Mucosa of gallbladder (tissue), 1 donor: ENCODE measurements at places on chromosomes 6 and 20. TPM values are rescaled to one million over a fixed set of nuclear protein-coding genes. Genes with fewer than 3 reads are reported as not detected.

PTCHD4 gene
- not detected for total RNA-seq

GRCh38 chr20:47725248-47725973 is 59.9 kb downstream of the SULF2 start:
- DNase-seq: peak; percentile 83

DNA sequence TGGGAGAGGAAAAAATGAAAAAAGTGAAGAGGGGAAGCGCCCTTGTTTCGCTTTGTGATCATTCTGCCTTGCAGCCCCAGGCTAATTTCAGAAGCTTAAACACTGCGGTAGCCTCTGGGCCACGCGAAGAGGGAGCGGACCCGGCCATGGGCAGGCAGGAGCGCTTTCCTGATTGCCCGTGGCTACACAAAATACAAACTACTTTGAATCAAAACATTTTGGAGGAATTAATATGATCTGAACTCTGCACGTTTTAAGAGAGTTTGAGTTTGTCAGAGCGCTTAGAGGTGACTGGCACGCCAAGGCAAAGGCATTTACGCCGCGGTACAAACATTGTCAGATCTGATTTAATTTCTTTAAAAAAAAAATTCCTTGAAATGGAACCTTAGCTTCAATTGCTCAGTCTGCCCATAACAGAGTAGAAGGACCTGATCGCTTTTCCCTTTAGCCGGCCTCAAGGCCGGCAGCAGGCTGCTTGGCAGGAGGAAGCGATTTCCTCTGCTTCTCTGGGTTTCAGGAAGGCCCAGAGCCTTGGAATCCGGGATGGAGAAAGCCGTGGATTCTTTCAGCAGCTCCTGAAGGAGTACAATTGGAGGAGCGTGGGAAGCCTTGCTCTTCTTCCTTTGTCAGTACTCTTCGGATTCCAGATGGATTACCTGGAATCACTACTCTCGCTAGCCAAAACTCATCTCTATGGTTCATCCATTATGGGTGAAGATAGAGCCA is 9.7 kb downstream of the TFAP2D start:
- DNase-seq: no peak

GRCh38 chr20:38162878-38163875 is 1.9 kb downstream of the TGM2 start:
- DNase-seq: no peak

TFAP2A gene
- 0.89 TPM for total RNA-seq

ATG5 gene
- 29.7 TPM for total RNA-seq

GRCh38 chr6:81451787-81452186 is 300.7 kb downstream of the TENT5A start:
- DNase-seq: peak; percentile 28

DCBLD1 gene
- 11.7 TPM for total RNA-seq

DNA sequence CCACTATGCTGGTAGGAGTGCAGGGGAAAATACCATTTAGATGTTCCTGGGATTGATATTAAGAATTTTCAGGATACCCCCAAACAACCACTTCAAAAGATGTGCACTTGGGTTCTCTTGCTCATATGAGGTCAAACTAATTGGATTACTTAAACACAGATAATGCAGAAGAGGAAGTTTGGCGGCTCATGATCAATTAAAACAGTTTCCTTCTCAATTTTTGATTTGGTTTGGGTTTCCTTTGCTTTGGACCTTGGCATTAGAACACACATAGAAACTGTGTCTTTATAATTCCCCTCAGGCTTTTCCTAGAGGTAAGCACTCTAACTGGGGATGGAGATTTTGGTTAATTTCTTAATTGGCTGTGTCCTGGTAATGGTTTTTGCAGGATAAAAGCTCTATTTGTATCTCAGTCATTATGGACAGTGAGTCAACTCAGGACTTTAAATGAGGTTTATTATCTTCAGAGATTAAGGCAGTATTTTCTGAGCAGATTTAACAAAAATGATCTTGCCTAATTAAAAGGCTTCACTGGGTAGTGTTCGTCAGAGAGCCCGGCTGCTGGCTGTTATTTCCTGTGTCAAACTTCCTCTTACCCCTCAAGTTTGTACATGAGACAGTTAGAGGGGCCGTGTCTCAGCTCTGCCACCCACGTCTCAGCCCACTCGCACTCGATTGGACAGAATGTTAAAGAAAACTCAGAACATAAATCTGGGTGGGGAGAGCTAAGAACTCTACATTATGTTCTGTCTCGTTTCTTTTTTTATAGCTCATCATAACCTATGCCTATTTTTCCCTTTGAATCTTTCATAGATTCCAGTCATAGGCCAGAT is 50.3 kb upstream of the PREP start:
- peak; percentile 27 for DNase-seq

GRCh38 chr6:13375360-13375878 is 47.1 kb upstream of the TBC1D7 start:
- no peak for DNase-seq

GRCh38 chr6:37460805-37461204 is 27.8 kb downstream of the CMTR1 start:
- DNase-seq: no peak

DNA sequence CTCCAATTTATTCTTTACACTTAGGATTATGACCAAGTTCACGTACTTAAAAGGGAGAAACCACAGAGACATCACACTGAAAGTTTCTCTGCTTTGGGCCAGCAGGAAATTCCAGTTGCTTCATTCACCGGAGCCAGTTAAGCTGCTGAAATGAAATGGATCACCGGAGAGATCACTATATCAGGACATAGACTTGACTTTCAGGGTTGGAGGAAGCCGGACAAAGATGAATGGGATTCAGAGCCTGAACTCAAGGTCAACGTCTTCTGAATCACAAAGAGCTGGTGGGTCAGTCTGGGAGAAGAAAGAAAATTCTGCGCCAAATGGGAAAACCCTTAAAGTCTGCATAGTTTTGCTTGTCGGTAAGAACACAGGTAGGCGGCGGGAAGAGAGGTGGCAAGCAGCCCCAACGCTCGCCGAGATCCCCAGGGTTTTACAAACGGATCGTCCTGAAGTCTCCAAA is 81.9 kb upstream of the CCDC28A start:
- DNase-seq: no peak

DNA sequence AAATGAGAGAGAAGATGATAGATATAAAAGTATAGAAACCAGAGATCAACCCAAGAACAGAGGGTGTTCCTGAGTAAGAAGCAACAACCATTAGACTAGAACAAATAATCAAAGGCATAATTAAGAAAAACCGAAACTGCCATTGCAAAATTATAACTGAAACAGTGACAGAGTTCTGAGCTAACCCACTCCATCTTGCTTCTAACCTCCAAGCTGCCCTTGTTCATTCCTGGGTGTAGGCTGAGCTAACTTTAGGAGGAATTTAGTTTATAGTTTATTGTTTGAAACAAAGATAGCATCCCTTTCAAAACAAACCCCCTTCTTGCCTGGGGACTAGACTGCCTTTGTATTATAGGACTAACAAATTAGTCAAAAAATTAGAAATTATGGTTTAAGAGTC is 56.1 kb upstream of the PRND start:
- DNase-seq: no peak

DNA sequence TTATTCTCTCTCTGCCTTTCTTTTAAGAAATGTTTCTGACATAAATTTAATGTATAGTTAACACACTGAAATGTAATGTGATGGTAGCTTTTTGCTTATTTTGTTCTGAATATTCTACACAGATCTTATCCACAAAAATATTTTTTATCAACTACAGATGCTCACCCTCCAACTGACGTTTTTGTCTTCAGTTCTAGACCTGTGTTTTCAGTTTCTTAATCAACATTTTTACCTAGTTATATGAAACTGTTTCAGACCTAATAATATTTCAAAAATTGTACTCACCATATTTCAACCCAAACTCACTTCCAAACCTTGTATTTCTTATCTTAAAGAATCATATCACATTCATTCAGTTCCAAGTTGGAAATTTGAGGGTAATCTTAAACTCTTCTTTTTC is 452.8 kb downstream of the RFPL4B start:
- DNase-seq: no peak

DNA sequence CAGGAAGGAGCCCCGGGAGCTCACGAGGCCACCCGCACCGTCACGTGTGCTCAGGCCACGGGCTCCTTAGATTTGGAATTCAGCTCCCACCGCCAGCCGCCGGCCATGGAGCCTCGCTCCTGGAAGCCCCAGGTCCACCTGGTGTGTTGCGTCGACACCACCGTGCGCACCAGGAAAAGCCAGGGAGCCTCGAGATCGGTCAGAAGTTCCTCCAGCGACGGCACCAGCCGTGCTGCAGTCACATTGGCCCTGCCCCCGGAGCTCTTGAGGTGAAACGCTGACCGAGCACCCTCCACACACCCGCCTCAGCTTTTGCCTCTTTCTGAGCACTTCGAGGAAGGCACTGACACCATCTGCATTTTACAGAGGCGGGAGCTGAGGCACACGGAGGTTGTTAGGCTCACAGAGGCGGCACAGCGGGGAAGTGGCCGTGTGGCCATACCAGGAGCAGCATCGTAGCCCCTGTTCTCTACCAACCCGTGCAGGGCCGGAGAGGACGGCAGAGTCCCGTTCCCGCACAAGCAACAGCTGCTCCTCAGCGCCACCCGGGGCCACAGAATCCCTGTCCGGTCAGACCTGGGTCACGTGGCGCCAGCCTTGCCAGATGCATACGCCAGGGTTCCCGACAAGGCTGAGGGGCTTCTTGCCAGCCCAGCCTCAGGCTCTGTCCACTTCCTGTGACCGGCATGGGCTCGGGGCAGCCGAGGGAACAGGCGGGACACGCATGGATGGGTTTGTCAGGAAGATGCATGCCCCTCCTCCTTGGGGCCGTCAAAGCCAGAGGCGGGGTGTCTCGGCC is 7.6 kb downstream of the NKAIN4 start:
- no peak for DNase-seq

GRCh38 chr6:147621961-147622360 is 113.5 kb downstream of the SAMD5 start:
- no peak for DNase-seq

B3GALT4 gene
- 25.4 TPM for total RNA-seq

DNA sequence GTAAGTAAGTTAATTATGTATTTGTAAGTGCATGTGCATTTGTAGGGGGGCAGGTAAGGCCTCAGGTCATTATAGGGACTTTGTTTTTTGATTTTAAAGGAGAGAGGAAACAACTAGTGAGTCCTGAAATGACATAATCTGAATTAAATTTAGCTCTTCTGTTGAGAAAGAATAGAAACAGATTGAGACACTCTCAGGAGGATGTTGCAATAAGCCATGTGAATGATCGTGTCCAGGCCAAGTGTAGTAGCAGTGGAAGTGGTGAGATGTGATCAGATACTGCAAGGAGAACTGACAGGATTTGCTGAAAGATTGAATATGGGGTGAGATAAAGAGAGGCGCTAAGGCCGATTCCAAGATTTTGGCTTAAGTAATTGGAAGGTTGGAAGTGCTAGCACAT is 2.6 kb upstream of the CENPW start:
- DNase-seq: no peak

DNA sequence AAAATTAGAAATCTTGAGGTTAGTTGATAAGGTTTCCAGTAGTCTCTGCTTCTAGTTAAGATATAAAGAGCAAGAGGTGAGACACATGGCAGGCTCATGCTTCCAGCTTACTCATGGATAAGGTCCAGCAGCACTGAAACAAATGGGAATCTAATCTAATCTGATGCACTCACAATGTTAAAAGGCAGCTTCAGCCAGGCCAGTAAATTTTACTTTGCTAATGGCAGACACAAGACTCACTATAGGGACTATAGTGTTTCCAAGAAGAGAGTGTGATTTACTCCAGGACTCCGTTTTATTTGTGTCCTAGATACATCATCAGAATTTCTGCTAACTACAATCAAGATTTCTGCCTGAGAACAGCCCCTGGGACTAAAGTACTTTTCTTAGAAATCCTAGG is 324.8 kb downstream of the SMOC2 start:
- no peak for DNase-seq

DNA sequence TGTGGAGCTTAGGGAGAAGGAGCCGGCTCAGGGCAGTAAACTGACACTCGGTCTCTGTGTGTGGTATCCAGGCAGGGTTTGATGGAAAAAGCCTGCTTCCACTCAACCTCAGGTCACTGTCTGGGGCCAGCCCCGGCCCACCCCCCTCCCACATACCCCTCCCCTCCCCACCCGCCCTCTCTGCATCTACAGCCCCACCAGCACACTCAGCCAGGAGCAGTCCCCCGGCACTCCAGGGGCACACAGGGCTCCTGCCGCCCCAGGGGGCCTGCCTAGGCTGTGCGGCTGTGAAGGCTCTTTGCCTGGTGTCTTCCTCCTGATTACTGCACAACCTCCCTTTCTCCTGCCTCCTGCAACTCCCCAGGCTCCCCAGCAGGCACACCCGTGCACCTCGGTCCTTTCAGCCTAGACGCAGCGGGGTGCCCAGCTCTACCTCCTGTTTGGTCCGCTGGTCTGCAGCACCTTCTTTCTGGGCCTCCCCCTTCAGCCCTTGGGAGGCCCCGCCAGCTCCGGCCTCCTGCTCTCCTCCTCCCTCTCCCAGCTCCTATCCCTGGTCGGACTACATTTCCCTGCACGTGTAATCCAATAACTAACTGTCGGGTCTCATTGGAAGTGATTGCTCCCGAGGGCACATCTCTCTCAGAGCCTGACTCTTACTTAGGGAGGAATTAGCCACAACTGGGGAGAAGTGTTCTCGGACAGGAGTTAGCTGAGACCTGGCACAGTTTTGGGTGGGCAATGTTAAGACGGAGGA is 1.3 kb upstream of the FOXF2 start:
- no peak for DNase-seq

DNA sequence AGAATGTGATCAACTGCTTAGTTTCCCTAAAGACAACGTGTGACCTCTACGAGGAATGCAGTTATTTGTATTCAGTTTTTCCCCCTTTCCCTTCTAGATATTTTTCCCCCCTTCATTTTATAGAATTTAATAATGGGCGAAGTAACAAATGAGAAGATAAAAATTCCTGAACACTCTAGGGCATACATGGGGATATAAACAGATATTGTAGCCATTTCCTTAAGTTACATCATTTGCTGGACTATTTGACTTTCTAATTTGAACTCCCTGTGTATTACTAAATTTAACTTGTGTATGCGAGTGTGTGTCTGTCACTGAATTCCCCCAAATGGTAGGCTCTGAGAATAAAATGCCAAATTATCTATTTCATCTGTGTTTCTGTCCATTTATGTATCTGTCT is 99.0 kb upstream of the ZFP64 start:
- DNase-seq: no peak

- no peak for DNase-seq
Observed at GRCh38 chr20:16350465-16350864, 222.8 kb downstream of the KIF16B start.

- no peak for DNase-seq
Observed at GRCh38 chr6:107833136-107833535, 9.0 kb upstream of the SCML4 start.

DNA sequence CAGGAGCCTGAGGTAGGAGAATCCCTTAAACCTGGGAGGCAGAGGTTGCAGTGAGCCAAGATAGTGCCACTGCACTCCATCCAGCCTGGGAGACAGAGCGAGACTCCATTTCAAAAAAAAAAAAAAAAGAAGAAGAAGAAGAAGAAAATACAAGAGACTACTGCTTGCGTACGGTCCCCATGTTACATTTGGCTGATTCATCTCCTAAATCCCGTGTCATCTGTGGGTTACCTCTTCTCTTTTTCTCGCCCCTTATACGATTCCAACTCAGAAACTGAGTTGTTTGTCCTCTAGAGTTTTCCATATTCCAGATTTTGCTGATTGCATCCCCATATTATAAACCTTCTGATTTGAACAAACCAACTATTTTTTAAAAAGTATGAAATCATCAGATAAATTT is 62.4 kb upstream of the NELFCD start:
- DNase-seq: no peak
